ENCODE measurements at places on chromosomes 7 and 10.
A peak's percentile ranks its signal among the peaks of the same experiment; 100 is the strongest.

GRCh38 chr10:95355301-95355700 is 64.5 kb upstream of the PDLIM1 start:
- DNase-seq: no peak

GRCh38 chr10:63083904-63084689 is 49.0 kb upstream of the NRBF2 start:
- DNase-seq: peak; percentile 29

- DNase-seq: no peak
These were observed 558.7 kb downstream of the PTPRN2 start for GRCh38 chr7:158028971-158029370.

DNA sequence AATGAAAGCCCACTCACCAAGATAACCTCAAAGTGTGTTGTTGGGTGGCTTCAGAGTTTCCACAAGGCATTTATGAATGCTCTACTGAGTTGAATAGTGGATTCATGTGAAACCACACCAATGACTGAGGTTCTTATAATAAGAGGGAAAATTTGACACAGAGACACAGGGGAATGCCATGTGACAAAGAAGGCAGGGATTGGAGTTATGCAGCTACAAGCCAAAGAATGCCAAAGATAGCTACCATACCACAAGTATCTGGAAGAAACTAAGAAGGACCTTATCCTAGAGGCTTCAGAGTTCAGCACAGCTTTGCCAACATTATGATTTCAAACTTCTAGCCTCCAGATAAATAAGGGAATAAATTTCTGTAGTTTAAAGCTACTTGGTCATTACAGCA is 68.0 kb upstream of the PCDH15 start:
- DNase-seq: no peak

Data from AG04449 (cell line).